ENCODE measurements at places on chromosomes 4 and X.
A peak's percentile ranks its signal among the peaks of the same experiment; 100 is the strongest.

- peak; percentile 35 for DNase-seq
Measured at GRCh38 chrX:118116713-118117550, at the start of gene KLHL13. TSS of gene KLHL13 (minus strand) at chrX:118116810. CDS start at chrX:118028473, 88,337 bp downstream.

DNA sequence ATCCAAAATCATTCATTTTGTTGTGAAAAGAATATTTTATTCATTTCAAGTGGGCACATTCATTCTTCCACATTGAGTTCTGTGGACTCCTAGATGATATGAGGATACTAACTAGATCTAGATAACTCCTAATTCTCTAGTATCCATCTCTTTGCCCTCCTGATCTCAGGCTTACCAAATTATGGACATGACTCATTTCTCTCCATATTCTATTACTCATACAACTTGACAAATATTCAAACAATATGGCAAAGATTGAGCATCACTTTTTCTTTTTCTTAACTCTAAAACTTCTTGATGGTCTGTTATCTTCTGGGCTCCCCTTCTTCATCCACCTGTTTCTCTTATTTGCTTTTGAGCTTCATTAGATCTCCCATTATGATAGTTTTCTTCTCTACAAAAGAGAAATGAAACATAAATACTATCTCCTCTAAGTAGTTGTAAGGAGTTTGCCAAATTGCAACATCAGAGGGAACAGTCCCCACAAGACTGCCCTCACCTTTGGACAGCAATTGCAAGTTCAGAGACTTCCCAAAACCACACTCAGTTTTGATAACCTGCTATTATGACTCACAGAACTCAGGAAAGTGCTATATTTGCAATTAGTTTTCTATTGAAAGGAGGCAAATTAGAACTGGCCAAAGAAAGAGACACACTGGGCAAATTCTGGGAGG lies 422.9 kb downstream of the SPRY1 start:
- no peak for DNase-seq

GRCh38 chr4:36508394-36508793 lies 227.0 kb downstream of the DTHD1 start:
- DNase-seq: no peak

- DNase-seq: no peak
Measured at GRCh38 chr4:128635141-128635954, 174.2 kb upstream of the JADE1 start.

DNA sequence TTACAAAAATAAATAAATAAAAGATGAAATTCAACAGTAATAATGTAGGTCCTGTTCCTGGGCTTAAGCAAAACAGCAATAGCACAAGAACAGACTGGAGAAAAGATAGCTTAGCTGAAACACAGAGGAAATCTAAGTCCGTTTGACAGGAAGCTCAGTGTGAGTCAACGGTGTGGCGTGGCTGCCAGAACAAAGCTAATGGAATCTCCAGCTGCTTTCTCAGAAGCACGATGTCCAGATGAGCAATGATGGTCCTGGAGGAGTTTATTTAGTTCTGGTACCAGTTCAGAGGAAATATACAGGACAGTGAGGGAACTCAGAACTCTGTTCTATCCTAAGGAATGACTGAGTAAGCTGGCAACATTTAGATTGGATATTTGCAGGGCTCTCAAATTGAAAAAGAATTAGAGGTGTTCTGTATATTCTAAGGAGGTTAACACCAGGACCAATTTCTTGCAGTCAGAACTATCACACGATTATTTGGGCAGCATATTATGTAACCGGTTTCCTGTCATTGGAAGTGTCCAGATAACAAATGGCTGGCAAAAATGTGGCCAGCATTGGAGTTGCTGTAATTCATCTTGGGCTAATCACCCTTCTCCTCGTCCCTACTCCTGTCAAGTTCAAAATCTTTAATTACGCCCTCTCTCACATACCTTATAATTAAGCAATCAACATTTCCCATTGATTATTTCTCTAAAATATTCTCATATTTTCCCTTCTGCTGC lies 12.7 kb downstream of the GAB3 start:
- DNase-seq: no peak

DNA sequence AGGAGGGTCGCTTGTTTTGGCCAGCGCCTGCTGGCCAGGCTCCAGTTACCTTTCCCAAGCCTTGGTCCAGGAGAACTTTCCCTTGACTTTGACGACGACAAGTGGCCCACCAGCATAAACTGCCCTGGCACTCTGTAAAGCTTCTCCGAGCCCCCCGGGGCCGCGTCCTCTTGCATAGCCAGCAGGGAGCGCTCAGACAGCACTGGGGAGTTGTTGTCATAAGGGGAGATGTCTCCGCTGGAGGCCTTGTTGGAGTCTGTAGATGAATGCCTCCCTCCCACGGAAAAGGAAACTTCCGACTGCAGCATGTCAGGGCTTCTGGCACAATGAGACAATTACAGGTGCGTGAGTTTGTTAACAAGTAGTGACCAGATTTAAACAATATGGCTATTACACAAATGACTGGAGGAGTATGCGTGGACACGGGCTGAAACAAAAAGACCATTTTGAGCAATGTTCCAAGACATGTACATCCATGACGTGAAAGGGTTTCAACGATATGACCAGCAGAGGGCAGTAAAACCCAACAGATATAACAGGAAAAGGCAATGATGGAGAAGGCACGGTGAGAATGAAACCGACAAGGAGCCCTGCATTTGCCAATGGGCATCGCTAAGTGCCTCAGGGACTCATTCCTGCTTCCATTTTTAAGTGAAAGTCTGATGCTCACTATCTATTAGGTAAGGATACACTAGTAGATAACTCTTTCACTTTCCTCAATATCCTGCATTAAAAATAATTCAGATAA lies 33.0 kb downstream of the HCCS start:
- DNase-seq: peak; percentile 16

- DNase-seq: no peak
Measured at GRCh38 chr4:16893141-16893651, 5.2 kb downstream of the LDB2 start.

- DNase-seq: peak; percentile 68
Measured at GRCh38 chr4:120749445-120750151, 172.9 kb downstream of the PRDM5 start.

GRCh38 chr4:158885564-158885963 lies 116.7 kb downstream of the FNIP2 start:
- DNase-seq: no peak

- DNase-seq: no peak
Measured at GRCh38 chr4:114383067-114383466, 215.5 kb upstream of the UGT8 start.

GRCh38 chr4:168908093-168908492 lies 102.0 kb downstream of the CBR4 start:
- DNase-seq: no peak

- DNase-seq: peak; percentile 34
Measured at GRCh38 chrX:132615391-132616131, 126.7 kb upstream of the MBNL3 start.

DNA sequence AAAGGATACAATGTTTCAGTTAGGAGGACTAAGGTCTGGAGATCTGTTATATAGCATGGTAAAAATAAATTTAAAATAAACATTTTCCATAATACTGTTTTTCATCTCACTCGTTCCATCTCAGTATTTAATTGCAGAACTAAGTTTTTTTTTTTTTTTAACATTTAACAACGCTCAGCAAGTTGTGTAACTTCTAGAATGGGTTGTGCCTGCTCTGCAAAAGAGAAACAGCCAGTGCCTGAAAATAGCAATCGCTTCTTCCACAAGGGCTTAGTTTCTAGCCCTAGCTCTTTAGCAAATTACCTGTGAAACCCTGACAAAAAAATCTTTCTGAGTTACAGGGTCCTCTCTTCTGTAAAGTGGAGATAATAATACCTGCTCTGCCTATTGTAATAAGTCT lies 41.9 kb downstream of the CNGA1 start:
- DNase-seq: no peak

DNA sequence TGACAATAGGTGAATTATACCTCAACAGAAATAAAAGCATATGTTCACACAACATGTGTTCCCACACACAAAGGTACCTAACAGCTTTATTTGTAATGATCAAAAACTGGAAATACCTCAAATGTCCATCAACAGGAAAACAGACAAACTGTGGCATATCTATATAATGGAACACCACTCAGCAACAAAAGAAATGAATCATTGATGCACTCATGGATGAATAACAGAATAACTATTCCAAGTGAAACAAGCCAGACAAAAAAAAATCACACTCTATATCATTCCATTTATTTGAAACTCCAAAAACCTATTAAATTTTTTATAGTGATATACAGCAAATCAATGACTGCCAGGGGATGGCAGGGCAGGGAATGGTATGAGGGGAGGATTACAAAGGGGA lies 148.1 kb downstream of the PLS3 start:
- DNase-seq: no peak

GRCh38 chrX:39859991-39860861 lies 237.5 kb downstream of the BCOR start:
- peak; percentile 31 for DNase-seq

GRCh38 chr4:36189511-36190226 lies 54.6 kb downstream of the ARAP2 start:
- no peak for DNase-seq

GRCh38 chr4:170623899-170624298 lies 534.1 kb upstream of the AADAT start:
- DNase-seq: no peak

GRCh38 chr4:113996599-113997177 lies 17.2 kb upstream of the ARSJ start:
- DNase-seq: no peak

- DNase-seq: no peak
Measured at GRCh38 chrX:133362538-133362937, 52.8 kb downstream of the GPC4 start.

GRCh38 chrX:136032370-136032769 lies 47.1 kb downstream of the SLC9A6 start:
- no peak for DNase-seq

DNA sequence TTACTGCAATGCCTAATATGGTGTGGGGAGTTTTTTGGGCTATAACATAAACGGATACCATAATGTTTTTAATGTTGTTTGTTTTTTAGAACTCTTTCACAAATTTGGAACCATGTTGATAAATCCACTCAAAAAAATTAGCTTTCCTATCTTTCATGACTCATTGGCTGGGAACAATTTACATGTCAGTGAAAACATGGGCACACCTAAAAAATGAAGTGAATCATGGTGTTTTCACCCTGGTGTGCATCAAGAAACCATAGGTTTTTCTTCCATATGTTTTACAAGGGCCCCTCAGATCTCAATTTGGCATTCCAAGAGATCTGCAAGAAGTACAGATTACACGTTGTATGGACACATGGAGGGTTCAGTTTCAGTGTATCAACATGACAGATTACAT lies 207.1 kb downstream of the NWD2 start:
- no peak for DNase-seq

- DNase-seq: no peak
Measured at GRCh38 chr4:101315041-101315440, 32.3 kb downstream of the PPP3CA start.

DNA sequence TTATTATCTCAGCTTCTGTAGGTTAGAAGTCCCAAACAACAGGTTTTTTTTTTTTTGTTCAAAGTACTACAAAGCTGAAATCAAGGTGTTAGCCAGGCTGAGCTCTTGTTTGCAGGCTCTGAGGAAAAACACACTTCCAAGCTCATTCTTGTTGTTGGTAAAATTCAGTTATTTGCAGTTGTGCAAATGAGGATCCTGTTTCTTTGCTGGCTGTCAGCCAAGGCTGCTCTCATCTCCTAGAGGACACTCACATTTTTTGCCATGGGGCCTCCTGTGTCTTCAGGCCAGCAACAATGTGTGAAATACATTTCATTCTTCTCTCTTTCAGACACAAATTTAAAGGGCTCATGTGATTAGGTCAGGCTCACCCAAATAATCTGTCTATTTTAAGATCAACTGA lies 60.3 kb upstream of the HSD17B10 start:
- DNase-seq: no peak

DNA sequence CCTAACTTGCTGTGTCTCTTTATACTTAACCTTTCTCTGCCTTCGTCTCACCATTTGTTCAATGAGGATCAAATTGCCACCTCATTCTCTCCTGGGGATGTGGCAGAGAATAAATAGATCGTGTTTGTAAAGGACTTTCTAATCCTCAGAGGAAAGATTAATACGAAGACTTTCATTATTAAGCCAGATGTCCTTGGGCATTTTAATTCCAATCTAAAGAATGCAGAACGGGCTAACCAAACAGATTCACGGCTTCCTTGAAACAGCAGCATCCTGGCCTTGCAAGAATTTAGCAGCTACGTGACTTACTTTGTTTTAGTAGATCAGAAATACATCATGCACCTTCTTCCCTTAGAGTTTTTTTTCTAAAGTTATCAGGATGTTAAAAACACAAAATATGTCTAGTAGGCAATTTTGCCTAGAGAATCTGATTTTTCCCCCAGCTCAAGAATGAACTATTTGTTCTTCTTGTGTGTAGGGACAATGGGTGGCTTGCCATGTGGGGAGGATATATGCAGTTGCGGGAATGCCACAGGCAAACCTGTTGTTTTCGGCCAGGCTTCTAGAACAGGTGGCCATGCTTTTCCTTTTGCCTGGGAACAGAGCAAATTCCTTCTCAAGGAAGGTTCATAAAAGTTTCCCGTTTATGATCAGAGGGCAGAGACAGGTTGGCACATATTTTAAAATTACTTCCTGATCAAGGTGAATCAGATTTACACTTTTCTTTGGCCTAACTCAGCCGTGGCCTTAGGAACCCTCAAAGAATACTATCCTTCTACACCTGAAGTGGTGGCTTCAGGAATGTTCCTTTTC lies 3.0 kb downstream of the MID1 start:
- no peak for DNase-seq

DNA sequence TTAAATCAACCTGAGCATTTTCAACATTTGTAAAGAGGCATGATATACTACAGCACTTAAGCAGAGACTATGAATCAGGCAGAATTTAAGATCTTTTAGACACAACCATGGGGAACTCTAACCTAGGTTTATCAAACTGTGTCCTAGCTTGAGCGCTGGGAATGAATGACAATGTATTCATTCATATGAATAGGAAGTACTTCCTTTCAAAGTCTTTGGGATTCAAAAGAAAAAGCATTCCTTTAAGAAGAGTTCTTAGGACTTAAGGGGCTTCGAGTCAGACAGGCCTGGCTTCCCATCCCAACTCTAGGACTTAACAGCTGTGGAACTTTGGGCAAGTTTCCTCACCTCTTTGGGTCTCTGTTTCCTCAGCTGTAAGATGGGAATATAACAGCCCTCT lies 104.6 kb downstream of the ANAPC4 start:
- no peak for DNase-seq

- DNase-seq: no peak
Measured at GRCh38 chrX:129577473-129577872, 37.4 kb downstream of the OCRL start.

- no peak for DNase-seq
Measured at GRCh38 chr4:146176891-146177290, 1.4 kb downstream of the LSM6 start.

- DNase-seq: peak; percentile 54
Measured at GRCh38 chr4:144575181-144575580, 70.8 kb upstream of the HHIP start.

- no peak for DNase-seq
Measured at GRCh38 chr4:159382856-159383561, 280.1 kb downstream of the RAPGEF2 start.

DNA sequence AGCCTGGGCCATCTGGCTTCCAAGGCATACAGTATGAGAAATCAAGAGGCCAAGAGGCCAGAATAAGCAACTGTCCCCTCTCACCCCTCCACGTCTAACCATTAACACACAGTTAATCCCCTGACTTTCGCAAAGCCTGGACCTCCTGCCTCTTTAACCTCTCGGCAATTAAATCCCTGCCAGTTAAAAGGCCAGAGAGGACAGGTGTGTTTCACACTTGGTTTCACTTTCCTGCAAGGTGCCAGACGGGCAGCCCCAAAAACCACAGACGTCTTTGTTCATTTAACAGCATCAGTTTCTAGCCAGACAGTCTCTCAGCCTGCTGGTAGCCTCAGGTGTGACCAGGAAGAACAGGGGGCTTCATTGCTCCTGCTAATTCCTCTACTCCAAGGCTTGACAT lies 91.1 kb upstream of the KIT start:
- DNase-seq: no peak

GRCh38 chr4:180101348-180102083 lies 2141.7 kb upstream of the TENM3 start:
- peak; percentile 14 for DNase-seq

All from glutamatergic neuron (in vitro differentiated cells).